HS-5 (cell line): ENCODE measurements at places on chromosomes 5 and 9.

DNA sequence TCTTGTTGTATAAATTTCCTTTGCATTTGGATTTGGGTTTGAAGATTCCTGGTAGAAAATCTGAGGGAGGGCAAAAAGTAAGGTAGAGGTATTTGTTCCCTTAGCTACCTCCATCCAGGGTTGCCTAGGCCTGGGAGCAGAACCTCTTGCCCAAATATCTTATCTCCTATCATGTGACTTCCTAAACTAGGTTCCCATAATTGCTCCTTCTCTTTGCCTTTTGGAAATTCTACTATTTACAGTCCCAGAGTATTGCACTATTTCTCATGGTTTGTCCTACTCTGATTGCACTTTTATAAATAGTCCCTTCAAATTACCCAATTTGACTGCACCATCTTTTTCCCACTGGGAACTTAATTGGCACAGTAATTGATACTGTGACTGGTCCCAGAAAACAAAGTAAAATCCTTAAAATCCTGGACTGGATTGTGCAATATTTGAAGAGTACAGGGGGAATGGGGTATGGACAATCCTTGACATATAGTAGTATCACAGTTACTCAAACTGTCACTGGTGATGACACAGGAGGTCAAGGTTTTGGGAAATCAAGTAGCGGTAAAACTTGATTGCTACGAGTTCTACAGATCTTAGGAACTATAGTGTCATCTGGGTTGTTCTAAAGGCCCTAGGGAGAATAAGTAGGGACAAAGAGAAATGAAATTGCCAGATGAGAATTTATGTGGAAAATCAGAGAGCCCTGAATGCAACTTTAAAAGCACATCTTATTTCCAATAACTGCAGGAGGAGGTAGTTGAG lies 31.5 kb upstream of the TMED7 start:
- no peak for DNase-seq

- no peak for DNase-seq
These were observed 33.8 kb downstream of the ITK start for GRCh38 chr5:157214415-157214814.

- DNase-seq = peak; percentile 52
These were observed 30.9 kb downstream of the GALNT10 start for GRCh38 chr5:154221371-154221896.

DNA sequence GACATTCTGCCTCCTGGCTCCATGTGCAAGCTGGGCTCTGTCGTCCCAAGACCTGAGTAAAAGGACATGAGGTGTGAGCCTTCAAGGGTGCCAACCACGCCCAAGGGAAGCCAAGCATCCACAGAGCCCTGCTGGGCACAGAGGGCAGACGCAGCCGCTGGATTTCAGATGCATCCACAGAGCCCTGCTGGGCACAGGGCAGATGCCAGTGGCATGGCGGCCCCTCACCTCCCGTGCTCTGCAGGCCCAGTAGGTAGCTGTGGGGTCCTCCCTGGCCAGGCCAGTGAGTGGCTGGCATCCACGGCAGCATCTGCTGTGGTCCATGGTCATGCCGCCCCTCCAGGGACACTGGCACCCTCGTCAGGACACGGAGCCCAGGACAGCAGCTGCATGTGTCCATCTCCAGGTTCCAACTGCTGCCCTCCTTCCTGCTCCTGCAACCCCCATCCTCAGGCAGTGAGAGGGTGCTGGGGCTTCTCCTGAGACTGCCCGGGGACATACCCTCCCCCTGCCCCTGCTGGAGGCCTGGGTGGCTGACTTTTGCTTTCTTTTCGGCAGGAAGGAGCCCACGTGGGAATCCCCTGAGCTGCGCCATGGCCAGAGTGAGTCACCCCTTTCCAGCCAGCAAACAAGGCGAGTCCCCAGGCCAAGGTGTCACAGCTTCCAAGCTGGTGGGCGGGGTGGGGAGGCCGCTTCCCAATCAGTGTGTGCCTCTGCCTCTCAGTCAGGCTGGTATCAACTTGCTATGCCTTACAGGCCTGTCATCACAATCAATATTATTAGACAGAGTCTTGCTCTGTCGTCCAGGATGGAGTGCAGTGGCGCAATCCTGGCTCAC lies 4.0 kb upstream of the TRAF2 start:
- peak; percentile 64 for DNase-seq

DNA sequence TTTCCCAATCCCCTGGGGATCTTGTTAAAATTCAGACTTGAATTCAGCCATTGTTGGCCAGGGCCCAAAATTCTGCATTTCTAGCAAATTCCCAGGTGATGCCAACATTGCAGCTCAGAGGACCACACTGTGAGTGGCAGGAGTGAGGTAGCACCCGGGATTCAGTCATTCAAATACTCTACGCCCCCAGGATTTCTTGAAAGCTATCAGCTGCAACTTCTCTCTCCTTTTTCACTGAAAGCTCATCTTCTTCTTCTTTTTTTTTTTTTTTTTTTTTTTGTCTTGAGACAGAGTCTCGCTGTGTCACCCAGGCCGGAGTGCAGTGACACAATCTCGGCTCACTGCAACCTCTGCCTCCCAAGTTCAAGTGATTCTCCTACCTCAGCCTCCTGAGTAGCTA lies 19.3 kb upstream of the ANKH start:
- no peak for DNase-seq

- no peak for DNase-seq
These were observed 5.3 kb downstream of the LMBRD2 start for GRCh38 chr5:36146390-36146789.

- DNase-seq = no peak
These were observed 78.3 kb upstream of the NEK6 start for GRCh38 chr9:124179196-124180071.

GRCh38 chr9:7058473-7058872 lies 300.7 kb downstream of the KDM4C start:
- no peak for DNase-seq

GRCh38 chr5:14598225-14598624 lies 16.6 kb downstream of the OTULINL start:
- no peak for DNase-seq

GRCh38 chr5:142065273-142065672 lies 43.3 kb upstream of the NDFIP1 start:
- no peak for DNase-seq

DNA sequence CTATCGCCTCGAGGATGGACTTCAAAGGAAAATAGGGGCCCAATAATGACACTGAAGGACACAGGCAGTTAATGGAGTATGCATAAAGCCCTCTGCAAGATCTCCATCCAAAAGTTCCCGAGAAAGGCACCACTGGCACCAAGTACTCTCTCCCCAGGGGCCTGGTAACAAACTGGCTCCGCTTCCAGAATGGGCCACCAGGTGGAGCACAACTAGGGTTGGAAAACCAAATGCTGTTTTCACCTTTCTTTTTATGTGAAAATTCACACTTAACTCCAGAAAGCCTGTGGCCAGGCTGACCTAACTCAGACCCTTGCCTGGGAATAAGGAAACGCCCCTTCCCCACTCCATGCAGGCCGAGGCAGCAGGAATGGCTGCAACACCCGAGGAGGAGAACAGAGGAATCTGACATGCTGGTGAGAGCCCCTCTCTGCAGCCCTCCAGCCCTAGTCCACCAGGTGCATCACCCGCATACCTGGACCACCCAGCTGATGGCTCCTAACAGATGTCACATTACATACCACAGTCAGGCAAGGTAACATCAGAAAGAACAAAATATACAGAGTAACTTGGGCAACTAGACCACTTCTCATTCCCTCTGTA lies 42.8 kb downstream of the CAMSAP1 start:
- no peak for DNase-seq

DNA sequence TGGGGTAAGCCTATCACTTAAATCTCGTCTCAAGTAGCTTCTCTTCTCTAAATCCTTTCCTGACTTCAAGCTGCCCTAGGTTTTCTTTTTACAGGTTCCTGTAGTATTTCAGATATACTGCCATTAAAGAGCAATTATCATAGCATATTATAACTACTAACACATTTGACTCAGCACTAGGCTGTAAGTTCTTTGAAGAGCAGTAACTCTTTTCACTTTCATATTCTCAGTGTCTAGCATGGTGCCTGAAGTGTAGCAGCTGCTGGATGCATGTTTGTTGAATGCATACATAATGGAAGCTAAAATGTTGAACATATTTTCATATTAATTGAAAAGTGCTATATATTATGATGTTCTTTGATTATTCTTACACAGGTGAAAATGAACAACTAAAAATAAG lies 22.5 kb downstream of the CCDC152 start:
- DNase-seq = no peak

GRCh38 chr9:127058645-127059021 lies 63.8 kb downstream of the ANGPTL2 start:
- peak; percentile 60 for DNase-seq

DNA sequence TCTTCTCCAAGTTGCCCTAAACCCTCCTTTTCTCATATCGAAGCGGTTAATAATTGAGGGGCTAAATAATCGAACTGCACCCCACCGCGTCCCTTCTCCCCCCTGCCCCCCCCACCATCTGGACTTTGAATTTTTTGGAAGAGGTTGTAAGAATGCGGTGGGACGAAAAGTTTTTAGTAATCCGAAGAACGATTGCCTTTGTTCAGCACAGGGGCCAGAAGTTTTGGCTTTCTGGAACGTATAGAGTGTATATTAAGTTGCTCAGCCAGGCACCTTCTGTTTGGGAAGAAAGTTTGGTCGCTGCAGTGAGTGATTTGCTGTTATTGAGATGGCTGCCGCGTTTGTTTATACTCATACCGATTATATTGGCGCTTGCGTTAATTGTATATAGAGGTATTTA lies 518 bp downstream of the ERBIN start:
- DNase-seq = no peak

DNA sequence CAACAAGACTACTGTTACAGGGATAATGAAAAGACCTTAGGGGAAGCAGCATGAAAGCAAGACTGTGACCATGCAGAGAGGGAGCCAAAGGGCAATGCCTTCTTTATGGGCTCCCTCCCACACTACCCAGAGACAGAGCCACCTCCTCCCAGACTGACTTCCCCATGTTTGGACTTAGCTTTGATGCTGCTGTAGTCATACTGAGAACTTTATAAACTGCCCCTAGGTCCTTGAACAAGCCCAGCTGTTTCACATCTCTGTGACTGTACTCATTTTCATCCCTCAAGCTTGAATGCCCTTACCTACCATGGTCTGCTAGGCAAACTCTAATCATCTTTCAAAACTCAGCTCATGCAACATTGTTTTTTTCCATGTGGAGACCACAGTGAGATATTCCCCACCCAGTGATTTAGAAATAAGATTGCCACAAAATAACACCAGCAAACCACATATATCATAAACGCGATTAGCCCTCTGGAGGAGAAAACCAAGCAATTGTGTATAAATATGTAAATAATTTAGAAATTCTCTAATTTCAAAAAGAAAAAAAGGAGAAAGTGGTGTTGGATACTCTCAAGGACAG lies 23.4 kb upstream of the FAM169A start:
- no peak for DNase-seq

- no peak for DNase-seq
These were observed 22.1 kb upstream of the MARCHF6 start for GRCh38 chr5:10331341-10331796.

- no peak for DNase-seq
These were observed 135.9 kb downstream of the ZSWIM6 start for GRCh38 chr5:61467766-61468482.
